ENCODE measurements at places on chromosomes 1 and 21.

- DNase-seq: no peak
Measured at GRCh38 chr1:22753481-22753971, 42.9 kb downstream of the EPHB2 start.

GRCh38 chr21:15094706-15095105, 29.9 kb upstream of the NRIP1 start:
- no peak for DNase-seq

- no peak for DNase-seq
Measured at GRCh38 chr1:54207287-54207686, 7.3 kb downstream of the MRPL37 start.

DNA sequence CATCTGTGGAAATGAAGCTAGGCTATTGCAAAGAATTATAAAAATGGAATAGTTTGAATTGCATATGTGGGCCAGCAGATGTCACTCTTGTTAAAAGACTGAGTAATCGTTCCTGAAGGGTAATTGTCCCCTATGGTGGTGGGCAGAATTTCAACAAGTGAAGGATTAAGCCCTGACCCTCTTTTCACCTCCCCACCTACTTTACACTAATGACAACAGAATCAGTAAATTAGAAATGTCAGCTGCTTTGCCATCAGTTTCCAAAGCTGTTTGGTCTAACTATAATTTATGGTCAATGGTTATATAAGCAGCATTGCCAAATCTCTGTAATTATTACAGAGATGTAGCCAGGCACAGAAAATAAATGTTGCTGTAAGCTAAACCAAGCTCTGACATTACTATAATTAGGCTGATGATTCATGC, 898.6 kb downstream of the AMY1C start:
- DNase-seq: peak; percentile 35

- DNase-seq: no peak
Measured at GRCh38 chr1:97247196-97247595, 525.6 kb downstream of the PTBP2 start.

DNA sequence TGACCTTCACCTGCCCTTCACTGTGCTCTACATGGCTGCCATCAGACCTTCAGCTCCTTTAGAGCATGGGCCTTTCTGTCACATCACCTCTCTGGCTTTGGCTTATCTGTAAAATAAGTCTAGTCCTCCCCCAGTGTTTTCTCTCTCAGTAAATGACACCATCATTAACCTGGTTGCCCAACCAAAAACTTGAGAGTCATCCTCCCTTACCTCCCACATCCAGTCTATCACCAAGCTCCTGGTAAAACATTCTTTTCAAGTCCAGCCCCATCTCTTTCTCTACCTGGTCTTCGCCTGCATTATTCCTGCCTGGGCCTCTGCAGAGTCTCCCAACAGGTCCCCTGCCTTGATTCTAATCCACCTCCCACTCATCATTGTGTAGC, 13.1 kb downstream of the SLC26A9 start:
- no peak for DNase-seq

DNA sequence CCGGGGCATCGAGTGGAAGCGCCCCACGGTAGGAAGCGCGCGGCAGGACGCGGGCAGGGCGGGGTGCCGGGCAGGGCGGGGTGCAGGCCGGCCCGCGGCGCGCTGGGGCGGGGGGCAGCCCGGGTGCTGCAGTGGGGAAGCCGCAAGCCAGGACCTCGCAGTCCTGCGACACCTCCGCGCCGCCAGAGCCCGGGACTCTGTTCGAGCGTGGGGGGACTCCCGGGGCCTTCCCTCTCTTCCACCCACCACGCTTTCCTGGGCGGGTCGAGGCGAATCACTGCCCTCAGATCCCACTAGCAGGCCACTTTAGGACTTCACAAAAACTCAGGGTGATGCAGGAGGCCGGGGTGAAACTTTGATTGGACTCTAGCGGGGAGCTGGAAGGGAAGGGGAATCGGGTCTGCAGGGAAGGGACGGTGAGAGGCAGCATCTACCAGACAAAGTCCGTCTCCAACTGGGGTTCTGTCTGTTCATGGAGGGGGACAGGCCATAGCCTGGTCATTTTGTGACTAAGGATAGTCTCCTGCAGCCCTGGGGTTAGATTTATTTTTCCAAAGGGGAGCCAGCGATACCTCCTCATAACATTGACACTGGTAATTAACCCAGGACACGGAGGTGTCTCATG, 623 bp downstream of the CAPN2 start:
- no peak for DNase-seq

GRCh38 chr1:16243215-16243610, 6.2 kb upstream of the CPLANE2 start:
- DNase-seq: no peak

DNA sequence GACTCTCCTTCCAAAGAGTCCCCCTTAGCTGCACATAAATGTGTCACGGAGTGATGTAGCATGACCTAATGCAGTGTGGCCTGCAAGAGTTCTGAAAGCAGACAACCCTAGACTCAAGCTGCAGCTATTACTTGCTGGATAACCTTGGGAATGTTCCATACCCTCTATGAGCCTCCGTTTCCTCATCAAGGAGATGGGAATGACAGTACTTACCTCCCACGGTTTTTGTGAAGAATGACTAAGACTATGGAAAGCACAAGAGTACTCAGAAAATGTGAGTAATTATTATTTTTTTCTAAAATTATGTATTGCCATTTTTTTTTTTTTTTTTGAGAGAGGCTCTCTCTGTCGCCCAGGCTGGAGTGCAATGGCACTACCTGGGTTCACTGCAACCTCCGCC, 3.0 kb downstream of the TTC39A start:
- no peak for DNase-seq

DNA sequence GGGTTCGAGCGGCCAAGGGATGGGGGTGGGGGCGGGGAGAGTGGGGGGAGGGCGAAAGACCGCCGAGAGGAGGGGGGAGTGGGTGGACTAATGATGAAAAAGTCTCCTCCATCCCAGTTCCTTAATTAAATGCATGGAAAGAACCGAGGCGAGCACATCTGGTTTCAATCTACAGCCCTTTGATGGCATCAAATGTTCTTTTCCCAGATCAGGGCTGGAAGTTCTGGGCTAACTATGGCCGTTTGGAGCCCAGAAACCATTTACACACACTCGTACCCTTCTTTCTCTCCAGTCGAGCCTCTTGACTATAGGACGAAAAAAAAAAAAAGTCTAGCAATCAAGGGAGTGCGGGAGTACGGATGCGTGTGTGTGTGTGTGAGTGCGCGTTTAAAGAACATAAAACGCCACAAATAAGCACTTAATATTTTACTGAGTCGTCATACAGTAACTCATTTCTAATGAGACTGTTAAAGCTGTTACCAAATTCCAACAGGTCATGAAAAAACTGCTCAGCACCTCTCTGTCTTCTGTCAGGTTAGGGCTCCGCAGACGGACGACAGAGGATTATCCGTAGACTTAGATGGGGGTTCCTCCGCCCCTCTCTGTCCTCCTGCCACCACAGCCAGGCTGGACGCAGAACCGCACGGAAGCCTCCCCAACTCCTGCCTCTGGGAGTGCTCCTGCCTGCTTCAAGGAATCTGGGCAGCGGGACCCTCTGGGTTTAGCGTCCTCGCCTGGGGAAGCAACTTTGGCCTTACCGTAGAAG, 2.1 kb upstream of the PRRX1 start:
- no peak for DNase-seq

DNA sequence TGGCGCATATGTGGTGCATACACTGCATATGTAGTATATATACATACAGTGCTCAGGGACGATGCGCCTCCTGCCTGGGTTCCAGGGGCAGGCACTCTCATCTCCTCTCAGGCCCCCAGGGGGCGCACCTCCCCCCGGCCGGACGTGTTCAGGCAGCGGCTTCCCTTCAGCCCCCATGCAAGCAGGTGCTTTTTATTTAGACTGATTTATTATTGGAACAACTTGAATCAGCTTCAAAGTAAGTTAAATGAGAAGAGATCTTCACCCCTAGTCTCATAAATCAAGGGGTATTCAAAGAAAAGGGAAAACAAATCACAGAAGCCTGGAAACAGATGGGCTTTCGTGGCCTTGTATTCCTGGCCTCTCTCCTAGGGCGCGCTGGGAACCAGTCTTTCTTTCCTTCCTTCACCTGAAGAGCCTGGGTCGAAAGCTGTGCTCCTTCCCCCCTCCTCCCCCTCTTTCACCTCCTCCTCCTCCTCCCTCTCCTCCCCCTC, 64.6 kb downstream of the UBIAD1 start:
- DNase-seq: peak; percentile 37

GRCh38 chr1:13930151-13930550, 230.2 kb downstream of the PRDM2 start:
- DNase-seq: no peak

DNA sequence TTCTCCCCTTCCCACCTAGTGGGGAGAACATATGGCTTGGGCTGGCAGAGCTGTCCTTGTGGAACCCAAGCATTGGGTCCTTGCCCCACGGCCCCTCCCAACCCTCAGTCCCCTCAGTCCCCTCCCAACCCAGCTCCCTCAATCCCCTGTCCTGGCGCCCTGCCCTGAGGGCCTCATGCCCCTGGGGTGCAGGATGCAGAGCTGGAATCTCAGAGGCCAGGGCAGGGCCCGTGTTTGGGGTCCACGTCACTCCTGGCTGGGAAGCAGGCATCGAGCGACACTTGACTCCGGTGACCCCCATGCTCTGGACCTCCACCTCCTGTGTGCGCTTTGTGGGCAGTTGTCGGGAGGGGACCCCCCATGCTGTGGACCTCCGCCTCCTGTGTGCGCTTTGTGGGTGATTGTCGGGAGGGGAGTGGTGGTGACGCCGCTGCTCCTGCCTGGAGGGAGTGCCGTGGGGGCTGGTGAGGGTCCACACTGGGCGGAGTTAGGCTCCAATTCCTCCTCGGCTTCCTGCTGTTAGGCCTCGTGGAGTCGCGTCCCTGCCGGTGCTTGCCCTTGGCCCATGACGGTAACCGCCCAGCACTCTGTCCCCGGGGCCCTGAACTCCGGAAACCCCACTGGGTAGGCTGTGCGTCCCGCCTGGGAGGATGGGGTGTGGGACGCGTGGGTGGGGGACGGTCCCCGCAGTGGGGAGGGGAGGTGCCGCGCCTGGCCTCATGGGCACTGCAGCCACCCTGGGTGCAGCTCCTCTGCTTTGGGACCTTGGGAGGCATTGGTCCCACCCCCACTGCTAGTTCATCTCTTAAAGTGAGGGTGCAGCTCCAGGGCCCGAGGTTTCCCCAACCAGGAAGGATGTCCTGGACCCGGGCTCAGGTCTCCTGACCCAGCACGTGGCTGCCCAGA, 31.2 kb downstream of the SLX9 start:
- DNase-seq: no peak

- DNase-seq: no peak
Measured at GRCh38 chr21:15445327-15445726, 284.5 kb upstream of the USP25 start.

DNA sequence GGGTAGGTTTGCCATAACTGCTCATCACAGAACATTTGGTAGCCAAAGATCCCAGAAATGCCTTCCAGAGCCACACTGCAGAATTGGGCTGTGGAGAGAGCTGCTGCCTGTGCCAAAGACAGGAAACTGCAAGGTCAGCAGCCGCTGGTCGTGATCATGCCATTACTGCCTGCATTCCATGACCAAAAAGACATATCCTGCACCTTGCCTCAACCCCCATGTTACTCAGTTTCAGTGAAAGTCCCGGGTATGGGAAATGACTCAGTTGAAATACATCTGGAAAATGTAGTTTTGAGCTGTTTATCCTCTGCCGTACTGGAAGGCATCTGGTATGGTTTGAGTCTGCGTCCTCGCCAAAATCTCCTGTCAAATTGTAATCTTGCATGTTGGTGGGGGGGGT, 161.7 kb downstream of the FCRL5 start:
- DNase-seq: no peak

DNA sequence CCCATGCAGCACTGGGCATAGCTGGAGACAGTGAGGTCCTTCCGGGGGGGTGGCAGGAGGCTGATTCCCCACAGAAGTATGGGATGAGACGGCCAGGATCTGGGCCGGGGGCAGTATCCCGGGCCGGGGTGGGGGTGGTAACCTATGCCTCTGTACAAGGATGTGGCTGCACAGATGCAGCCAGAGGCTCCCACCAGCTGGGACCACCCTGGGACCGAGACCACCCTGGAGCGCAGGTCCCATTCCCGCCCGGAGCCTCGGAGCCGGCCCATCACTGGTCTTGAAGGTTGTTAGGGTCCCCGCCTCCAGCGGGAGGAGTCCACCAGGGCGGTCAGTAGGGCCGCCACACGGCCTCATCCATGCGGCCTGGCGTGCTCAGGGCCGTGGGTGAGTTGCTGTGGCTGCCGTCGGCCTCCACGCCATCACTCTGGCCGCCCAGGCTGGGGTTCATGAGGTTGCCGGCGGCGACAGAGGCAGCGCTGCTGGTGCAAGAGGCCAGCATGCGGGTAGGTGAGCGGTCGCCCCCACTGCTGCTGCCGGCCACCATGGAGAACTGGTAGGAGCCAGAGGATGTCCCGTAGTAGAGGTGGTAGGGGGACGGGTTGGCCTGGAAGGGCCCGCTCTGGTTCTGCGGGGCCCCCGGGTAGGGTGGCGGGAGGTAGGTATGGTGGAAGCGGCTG, 28.1 kb downstream of the RUNX3 start:
- DNase-seq: no peak

- no peak for DNase-seq
Measured at GRCh38 chr1:61012341-61012761, 70.0 kb upstream of the NFIA start.

GRCh38 chr1:226086776-226087175, 24.3 kb downstream of the H3-3A start:
- no peak for DNase-seq

- DNase-seq: no peak
Measured at GRCh38 chr1:219460896-219461815, 151.7 kb downstream of the ZC3H11B start.

GRCh38 chr1:32773018-32773763, 44.0 kb downstream of the YARS1 start:
- peak; percentile 24 for DNase-seq

GRCh38 chr1:158563853-158564252, 6.5 kb downstream of the OR6P1 start:
- DNase-seq: no peak

DNA sequence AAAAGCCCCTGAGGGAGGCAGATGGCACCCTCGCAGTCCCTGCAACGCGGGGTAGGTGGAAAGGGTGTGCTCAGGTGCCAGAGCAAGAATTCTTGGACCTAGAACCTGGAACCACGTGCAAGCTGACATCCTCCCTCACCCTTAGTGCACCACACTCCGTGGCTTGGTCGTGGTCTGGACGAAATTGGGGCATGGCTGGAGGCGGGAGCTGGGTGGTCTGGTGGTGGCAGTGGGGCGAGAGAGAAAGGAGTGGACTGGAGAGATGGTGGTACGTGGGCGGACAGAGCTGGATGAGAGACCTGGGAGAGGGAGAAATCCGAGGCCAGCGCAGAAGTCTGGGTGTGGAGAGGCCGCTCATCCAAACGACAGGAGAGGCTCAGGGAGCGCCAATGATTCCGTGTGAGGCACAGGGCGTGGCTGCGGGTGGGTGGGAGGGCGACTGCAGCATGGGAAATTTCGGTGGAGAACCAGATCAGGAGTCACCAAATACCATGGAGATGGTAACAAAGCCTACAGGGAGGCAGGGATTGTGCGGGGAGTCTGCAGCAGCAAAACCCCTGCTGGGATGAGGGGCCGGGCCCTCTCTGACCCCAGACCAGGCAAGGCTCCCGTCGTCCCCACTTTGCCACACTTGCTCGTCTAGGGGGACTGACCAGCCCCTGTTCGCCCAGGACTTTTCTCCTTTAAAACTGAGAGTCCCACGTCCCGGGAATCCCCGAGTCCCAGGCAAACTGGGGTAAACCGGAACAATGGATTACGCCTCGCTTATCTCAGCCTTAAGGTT, 31.9 kb downstream of the CDCP2 start:
- DNase-seq: no peak

GRCh38 chr1:198435056-198435455, 105.4 kb downstream of the ATP6V1G3 start:
- no peak for DNase-seq

GRCh38 chr1:7366955-7367665, 404.0 kb upstream of the VAMP3 start:
- DNase-seq: no peak

Measured in NCI-H1930 (cell line).